ENCODE measurements at places on chromosomes 7 and 10.

DNA sequence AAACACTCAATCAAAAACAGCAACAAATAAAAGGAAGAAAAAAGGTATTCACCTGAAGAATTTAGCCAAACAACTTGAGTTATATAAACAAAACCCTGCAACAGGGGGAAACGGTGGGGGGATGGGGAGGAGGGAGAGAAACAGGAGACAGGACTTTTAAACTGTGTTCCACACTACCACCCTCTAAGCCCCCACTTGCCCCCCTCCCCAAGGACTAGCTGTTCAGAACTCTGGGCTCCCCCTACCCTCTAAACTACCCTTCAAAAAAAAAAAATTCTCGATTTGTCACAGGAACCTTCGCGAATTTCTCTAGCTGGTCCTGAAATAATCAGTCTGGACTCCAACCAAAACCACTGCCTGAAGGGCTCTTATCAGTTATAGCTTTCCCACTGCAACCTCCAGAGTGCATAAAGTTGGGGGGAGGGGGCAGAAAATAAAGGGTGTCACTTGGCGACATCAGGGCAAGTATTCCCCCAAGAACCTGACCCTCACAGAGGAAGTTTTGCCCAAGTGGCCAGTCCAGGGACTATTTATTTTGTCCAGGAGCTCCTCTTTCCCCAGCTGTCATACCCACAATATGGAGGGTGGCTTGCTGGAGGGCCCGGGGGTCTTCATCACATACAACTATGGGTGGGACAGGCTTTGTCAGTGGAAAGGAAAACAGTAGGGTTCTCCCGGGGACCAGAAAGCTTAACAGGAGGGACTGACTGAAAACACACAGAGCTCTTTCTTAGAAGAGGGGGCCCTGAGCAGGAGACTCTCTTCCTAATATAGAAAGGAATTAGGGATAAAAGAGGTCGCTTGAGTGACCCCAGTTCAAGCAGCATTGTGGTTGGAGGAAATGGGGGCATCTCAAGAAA is 1.3 kb downstream of the UBE2H start:
- DNase-seq, result no peak

- DNase-seq, result peak; percentile 87
Observed at GRCh38 chr7:36129048-36129534, 24.0 kb upstream of the EEPD1 start.

- DNase-seq, result no peak
Observed at GRCh38 chr10:129670124-129670523, 203.1 kb downstream of the MGMT start.

- no peak for DNase-seq
Observed at GRCh38 chr7:116981939-116982338, 28.6 kb downstream of the ST7 start.

GRCh38 chr7:404812-405488 is 114.7 kb downstream of the PDGFA start:
- no peak for DNase-seq

DNA sequence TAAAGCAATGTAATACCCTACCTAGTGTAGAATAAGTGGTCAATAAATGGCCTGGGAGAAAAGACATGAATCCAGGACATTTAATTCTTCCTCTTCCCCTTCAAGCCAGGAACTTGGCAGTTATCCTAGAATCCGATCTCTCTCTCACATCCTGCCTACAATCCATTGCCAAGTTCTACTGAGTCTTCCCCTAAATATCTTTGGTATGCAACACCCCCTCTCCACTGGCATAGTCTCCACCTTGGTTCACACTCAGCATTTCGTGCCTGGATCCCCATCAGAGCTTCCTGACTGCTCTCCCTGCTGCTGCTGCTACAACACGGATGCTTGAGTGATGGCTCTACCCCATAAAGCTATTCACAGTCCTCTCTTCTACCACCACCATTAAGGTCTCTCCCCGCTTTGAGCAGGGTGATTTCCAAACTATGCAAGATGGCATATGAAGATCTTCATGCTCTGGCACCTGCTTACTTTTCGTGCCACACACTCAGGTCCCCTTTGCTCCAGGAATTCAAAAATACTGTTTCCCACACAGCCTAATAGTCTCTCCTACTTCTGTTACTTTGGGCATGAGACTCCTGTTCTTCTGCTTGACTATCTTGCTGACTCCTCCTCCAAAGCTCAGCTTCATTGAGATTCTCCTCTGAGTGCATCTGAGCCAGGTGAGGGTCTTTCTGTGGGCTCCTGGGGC is 4.8 kb downstream of the ANK3 start:
- peak; percentile 76 for DNase-seq

GRCh38 chr10:125021686-125022344 is 79.9 kb downstream of the ZRANB1 start:
- DNase-seq, result no peak

GRCh38 chr7:120307991-120308545 is 35.1 kb downstream of the KCND2 start:
- DNase-seq, result no peak

- DNase-seq, result no peak
Observed at GRCh38 chr7:18654709-18655108, 159.2 kb downstream of the HDAC9 start.

GRCh38 chr10:119384127-119384526 is 158.4 kb downstream of the RGS10 start:
- DNase-seq, result no peak

GRCh38 chr7:78213402-78213801 is 414.8 kb downstream of the PHTF2 start:
- no peak for DNase-seq
